ENCODE measurements at places on chromosomes 3 and 15.

DNA sequence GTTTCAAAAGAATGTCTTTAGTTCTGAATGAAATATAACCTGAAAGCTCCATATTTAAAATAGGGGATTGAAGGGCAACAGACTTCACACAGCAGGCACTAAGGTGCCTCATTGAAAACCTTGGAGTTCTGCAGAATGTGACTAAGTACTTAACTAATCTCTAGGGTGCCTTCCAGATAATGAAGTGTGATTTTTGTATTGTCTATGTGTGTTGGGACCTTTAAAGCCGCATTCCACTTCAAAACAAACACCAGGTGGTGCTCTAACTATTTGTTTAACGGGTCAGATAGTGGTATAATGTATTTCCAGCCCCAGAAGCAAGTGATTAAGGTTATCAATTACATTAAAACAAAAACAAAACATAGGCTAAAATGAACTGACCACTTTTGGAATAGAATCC is 28.0 kb downstream of the TFG start:
- no peak for DNase-seq

- no peak for DNase-seq
These were observed 498 bp downstream of the ZNF280D start for GRCh38 chr15:56732886-56733135.

DNA sequence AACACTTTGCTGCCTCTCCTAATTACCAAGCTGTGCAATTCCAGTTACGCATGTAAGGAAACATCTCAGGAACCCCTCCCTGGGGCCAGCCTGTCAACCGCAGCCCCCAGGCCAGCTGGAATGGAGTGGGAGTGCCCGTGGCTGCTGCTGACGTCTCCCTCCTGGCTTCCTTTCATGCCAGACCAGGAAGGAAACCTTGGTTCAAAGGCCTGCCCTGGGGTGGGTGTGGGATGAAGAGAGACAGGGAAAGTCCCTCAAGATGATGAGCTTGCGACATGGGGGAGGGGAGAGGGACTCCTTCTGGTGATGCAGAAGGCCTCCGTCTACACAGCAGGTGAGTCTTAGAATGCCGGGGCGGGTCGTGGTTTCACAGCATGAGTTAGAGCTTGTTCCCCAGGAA is 11.4 kb upstream of the CYP11A1 start:
- DNase-seq = no peak

GRCh38 chr3:124412644-124413043 is 317.6 kb upstream of the UMPS start:
- DNase-seq = no peak

DNA sequence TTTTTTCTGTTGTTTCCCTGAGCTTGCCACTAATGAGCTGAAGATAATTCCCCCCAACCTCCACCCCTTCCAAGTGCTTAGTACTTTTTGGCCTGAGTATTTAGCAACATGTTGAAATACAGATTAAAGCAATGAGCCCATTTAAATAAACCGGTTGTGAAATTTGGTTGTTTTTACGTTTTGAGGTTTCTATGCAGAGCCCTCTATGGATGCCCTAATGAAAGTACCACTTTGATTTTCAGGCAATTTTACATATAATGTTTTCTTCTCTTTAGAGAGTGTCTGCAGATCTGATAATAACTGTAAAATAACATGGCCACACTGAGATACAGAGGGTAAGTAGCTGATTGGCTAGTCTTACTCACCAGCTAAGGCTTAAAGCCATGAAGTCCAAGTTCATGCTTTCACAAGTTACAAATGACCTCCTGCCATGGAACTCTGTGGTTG is 139.4 kb upstream of the SLC7A14 start:
- DNase-seq = no peak

DNA sequence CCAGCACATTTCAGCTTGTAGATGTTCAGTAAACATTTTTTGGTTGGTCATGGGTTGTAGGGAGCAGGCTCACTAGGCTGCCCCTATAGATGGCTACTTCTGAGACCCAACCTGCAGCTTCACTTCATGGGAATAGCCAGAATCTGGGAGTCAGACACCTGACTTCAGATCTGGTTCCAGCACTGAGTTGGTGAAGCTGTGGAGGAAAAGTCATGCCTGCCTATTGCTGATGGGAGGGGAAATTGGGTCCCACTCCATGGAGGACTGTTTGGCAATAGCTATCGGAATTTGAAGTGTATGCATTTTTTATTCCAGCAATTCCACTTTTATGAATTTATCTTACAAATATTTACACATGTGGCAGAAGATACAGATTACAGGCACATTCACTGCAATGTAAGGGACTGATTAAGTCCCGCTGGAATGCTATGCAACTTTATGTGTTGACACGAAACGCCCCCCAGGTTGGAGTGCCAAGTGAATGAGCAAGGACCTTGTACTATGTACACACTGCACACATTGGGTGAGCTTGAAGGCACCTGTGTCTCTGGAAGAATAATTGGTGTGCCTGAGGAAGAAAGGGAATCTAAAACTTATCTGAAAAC is 7.8 kb upstream of the CCR1 start:
- DNase-seq = no peak

GRCh38 chr3:54087581-54088410 is 34.6 kb upstream of the CACNA2D3 start:
- no peak for DNase-seq

- no peak for DNase-seq
These were observed 26.6 kb downstream of the MYZAP start for GRCh38 chr15:57618325-57618724.

- no peak for DNase-seq
These were observed 256.4 kb upstream of the UBE2E1 start for GRCh38 chr3:23549148-23549910.

GRCh38 chr3:124976383-124976782 is 41.8 kb upstream of the MUC13 start:
- DNase-seq = no peak

DNA sequence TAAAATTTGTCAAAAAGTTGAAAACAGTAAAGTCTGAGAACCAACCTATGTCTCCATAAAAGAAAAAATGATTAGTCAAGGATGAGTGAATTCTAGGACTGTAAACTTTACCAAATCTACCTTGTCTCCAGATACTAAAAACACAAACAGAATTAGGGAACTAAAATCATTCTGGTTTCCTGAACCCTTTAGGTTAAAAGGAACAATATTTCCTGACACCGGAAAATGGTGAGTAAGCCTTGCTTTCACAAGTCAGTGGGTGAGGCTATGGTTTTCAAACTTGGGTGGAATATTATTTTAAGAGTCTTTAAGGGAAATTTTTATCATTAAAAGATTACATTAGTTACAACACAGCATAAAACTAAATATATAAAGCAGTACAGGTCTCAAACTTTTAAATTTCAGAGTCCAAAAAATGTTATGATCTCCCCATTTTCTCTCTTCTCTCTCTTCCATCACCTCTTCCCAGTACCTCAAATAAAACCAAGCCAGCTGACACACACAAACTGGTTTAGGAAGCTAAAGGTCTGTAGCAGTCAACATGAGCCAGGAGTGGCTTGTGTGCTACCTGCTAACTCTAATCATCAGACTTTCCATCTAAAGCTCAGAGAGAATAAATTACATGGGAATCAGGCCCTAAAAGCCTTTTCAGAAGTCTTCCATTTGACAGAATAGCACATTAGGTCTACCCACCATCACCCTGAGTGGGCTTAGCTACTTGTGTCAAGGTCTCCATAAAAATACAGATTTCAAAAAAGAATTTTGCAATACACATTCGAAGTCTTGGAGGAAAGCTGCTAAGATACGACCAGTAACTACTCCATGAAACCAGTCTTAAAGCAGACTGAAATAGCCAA is 2.2 kb downstream of the SLC12A6 start:
- no peak for DNase-seq

DNA sequence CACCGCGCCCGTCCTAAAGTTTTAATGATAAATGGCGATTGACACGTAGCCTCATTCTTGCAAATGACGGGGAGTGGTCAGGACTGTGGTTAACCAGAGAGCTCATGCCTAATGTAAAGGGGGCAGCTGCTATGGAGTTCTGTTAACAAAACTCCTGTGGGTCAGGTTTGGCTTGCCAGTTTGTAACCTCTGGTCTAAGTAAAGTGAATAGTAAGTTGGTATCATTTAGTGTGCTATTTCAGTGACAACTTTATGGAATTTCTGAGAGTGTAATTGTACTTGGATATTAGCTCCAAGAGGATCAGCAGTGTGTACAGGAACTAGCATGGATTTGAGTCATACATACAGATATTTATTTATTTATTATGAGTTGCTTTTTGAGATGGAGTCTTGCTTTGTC is 87.9 kb downstream of the RGMA start:
- DNase-seq = no peak

DNA sequence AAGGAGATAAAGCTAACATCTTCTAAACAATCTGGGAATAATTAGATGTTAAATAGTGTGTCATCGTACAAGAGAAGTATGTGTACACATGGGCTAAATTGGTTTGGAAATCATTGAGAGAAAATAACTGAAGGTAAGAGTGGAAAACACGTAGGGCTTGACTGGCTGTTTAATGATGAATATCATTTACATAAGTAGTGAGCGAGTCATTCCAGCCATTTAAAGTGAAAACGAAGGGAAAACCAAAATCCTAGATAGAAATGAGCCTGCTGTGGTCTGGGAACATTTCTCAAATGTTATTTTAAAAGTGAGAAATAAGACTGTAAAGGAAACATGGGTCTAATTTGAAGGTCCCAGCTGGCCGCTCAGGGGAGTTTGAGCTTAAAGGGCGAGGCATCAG is 41.9 kb upstream of the KCNMB2 start:
- no peak for DNase-seq

GRCh38 chr3:134427400-134428111 is 53.3 kb upstream of the AMOTL2 start:
- DNase-seq = no peak

DNA sequence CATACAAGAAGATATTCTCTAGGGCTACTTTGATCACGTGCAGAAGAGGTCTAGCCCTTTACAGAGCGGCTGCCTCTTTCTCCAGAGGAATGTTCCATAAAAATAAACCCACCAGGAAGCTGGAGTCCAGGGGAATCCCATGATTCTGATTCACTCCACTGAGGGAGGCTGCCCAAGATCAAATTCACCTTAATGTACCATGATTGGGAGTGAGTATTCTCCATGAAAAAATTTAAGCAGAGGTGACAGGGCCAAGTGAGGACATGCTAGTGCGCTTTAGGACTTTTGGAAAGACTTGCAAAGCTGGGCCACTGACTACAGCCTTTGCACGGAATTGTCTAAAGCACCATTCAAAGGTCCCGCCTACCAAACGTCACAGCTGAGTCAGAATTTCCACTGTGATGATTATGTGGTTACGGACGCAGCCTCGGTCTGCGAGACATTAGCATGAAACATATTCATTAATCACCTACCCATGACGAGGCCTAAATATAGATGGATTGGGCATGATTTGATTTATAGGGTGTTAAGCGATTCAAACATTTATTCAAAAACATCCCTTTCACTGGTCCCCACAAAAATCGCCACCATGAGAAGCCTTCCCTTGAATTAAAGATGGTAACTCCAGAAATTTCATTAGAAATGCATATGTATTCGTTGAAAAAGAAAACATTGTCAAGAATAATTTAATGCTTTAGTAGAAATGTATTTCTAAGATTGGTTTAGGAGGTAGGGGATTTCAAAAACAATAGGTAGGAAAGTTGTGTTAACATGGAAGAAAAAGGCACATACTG is 152.6 kb downstream of the GREM1 start:
- no peak for DNase-seq

- DNase-seq = peak; percentile 24
These were observed 17.6 kb downstream of the TKT start for GRCh38 chr3:53238051-53238850.

GRCh38 chr3:99330281-99330680 is 308.1 kb upstream of the COL8A1 start:
- DNase-seq = no peak

- no peak for DNase-seq
These were observed 279.7 kb downstream of the MECOM start for GRCh38 chr3:169383770-169384169.

DNA sequence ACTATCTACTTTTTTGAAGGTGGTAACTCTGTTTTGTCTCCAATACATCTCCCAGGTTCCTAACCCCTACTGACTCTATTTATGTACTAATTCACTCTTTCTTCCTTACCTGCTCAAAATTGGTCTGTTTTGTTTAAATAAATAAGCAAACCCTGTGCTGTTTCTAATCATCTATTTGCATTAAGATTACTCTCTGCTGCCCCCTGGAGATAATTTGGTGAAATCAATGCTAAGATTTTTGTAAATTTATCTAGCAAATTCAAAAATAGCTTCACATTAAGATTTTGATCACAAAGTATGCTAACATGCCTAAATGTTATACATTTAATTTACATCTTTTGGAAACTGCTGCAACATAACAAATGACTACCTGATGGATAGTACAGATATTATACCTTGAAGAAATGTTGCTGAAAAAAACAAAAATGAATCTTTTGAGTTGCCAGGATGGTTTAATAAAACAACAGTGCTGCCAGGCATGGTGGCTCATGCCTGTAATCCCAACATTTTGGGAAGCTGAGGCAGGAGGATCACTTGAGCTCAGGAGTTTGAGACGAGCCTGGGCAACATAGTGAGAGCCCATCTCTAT is 4.4 kb upstream of the CD200R1 start:
- no peak for DNase-seq

- no peak for DNase-seq
These were observed 66.3 kb downstream of the NIPA2 start for GRCh38 chr15:22904736-22905135.

DNA sequence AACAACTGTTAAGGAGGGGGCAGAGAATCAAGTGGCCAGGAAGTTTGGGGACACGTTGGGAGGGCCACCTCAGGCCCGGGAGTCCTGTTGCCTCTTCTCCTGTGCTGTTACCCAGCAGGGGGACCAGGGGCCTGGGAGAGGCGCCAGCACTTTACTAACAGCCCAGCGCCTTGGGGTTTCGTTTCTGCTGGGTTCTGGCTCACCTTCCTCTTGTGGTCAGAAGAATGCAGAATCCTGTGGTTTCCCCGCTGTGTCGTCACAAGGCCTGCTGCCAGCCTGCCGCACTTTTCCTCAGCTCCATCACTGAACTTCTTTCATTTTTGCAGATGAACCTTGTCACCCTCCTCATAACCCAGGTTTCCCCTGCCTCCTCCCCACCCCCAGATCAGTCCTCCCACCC is 67.7 kb downstream of the SLC30A4 start:
- peak; percentile 50 for DNase-seq

DNA sequence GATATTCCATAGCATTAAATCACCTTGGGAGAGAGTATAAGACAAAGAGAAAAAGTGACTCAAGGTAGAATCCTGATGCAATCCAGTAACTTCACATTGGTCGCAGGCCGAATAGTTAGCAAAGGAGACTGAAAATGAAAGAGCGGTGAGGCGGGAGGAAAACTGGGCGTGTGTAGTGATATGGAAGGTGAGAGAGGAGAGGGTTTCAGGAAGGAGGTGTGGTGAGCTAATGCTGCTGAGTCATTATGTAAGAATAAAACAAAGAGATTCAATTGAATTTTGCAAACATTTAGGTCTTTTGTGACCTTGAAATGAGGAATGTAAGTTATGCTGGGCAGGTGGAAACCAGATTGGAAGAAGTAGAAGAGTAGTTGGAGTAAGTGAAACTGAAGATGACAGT is 235.3 kb downstream of the C3orf38 start:
- DNase-seq = no peak

All from heart left ventricle (tissue), 16 donors.